HepG2 (cell line): ENCODE measurements at places on chromosomes 3 and 15. TPM values are rescaled to one million over a fixed set of nuclear protein-coding genes. Genes with fewer than 3 reads are reported as not detected.

The TERB2 gene
- polyA plus RNA-seq: not detected in 2 replicates

DNA sequence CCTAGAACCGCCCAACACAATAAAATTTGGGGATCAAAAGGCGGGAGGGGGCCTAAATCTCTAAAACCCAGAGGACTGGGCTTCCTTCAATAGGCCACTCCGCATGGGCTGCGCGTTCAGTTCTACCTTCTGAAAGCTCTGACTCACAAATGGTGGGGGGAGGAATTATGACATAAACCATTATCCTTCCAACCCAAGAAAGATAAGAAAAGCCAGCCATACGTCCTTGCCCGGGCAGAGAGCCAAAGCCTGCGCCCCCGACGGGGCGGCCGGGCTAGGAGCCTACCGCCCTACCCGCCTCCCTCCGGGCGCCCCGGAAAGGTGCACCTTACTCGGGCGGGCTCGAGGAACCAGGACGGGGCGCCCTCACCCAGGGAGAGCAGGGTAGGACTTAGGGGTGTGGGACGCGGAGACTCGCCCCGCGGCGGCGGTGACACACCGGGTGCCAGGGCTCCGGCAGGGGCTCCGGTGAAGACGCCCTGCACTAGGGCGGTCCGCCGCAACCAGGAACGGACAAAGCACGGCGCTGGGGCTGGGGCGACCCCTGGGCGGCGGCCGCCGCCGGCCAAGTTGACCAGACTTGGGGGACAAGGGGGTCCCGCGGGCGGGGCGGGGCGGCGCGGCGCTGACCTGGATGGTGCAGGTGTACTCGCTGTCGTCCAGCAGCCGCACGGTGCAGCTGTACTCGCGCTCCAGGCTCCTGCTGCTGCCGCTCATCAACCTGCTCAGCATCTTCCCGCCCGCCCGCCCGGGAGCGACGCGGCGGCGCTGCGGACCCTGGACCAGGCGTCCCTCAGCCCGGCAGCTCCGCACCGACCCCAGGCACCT, 534 bp downstream of the FRMD5 start:
- peaks cover 18% of the 10 kb centered on the region; the same call in 2 of the 3 replicates for H3K27me3 ChIP-seq
- H3K4me3 ChIP-seq: peak overlapping the region; percentile 63
- peaks cover 31% of the 10 kb centered on the region for H3K4me1 ChIP-seq
- H3K36me3 ChIP-seq: no peaks in the 10 kb centered on the region
- H3K27ac ChIP-seq: no peak overlapping the region

GRCh38 chr3:11356269-11356668, 84.1 kb downstream of the ATG7 start:
- H3K4me3 ChIP-seq: no peak overlapping the region
- H3K27ac ChIP-seq: no peak overlapping the region
- DNase-seq: no peak
- H3K27me3 ChIP-seq: no peaks in the 10 kb centered on the region
- peaks cover 3% of the 10 kb centered on the region for H3K36me3 ChIP-seq

DNA sequence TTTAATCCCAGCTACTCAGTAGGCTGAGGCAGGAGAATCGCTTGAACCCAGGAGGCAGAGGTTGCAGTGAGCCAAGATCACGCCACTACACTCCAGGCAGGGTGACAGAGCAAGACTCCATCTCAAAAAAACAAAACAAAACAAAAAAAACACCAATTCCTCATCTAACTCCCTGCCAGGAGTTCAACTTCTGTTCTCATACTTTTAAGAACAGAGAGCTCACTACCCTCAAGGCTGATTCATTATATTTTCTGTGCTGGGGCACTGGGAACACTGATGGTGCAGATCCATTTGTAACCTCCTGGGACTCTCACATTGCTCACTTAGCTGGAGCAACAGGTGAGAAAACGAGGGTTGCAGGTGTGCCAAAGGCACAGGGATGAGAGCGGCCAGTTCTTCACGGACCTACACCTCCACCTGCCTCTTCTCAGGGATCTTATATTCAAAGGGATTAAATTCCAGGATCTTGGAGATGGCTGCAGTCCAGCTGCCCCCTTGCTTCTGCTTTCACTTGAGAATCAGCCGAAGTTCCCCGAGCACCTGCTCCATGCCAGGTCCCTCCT, 12.3 kb upstream of the CSK start:
- DNase-seq: no peak
- H3K36me3 ChIP-seq: no peaks in the 10 kb centered on the region
- H3K4me1 ChIP-seq: peaks cover 42% of the 10 kb centered on the region
- H3K27me3 ChIP-seq: no peaks in the 10 kb centered on the region
- H3K4me3 ChIP-seq: no peak overlapping the region
- H3K27ac ChIP-seq: no peak overlapping the region

The ISL2 gene
- 4.3 and 6.3 TPM in 2 replicates for polyA plus RNA-seq

- peaks cover 22% of the 10 kb centered on the region for H3K4me1 ChIP-seq
Measured at GRCh38 chr15:41967506-41968206, 4.7 kb downstream of the EHD4 start.
